Activated CD8-positive, alpha-beta T cell treated with anti-CD3 and anti-CD28 coated beads for 36 hours (primary cell): ENCODE measurements at places on chromosomes 1 and 21.
A peak's percentile ranks its signal among the peaks of the same experiment; 100 is the strongest.

DNA sequence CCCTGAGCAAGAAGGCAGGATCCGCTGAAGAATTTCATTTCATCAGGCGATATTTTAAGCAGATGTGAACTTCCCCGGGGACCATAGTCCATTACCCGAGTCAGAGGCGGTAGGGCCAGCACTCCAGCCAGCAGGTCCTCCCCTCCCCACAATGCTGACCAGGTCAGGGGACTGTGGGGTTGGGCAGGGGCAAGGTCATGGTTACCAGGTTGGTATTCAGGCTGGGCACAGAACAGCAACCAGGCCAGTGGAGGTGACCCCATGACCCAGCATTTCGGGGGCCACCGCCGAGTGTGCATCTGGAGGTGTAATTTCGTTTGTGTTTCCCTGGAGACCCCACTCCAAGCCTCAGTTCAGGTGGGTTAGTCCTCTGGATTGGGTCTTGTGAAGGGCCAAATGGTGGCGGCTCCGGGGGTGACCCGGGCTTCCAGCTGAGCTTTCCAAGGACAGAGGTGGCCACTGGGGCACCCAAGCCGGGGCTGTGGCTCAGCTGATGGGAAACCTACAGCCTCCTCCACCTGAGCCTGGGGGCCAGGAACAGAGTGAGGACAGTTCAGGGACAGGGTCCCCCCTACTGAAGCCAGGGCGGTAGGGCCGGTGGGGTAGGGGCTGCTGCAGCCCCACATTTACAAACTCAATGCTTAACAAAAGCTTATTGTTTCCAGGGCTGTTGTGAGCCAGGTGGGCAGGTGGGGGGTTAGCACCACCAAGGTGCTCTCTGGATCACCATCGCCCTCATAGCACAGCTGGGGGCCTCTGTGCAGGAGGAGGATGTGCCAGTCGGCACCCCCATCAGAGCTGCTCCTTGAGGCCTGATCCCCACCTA is 2.8 kb downstream of the PRDM16 start:
- H3K27ac ChIP-seq, result no peak overlapping the region
- peaks cover 31% of the 10 kb centered on the region for H3K27me3 ChIP-seq
- H3K4me1 ChIP-seq, result peaks cover 2% of the 10 kb centered on the region

DNA sequence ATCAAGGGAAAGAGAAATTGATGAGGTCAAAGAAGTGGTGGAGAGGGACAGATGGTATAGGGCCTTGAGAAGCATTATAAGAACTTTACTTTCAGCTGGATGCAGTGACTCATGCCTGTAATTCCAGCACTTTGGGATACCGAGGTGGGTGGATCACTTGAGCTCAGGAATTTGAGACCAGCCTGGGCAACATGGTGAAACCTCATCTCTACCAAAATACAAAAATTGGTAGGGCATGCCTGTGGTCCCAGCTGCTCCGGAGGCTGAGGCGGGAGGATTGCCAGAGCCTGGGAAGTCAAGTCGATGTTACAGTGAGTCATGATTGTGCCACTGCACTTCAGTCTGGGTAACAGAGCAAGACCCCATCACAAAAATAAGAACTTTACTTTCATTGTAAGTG is 5.7 kb downstream of the TMEM50A start:
- H3K27me3 ChIP-seq, result no peaks in the 10 kb centered on the region
- H3K27ac ChIP-seq, result no peak overlapping the region
- no peak for DNase-seq
- peaks cover 30% of the 10 kb centered on the region for H3K4me1 ChIP-seq

- peaks cover 4% of the 10 kb centered on the region for H3K4me1 ChIP-seq
- H3K4me3 ChIP-seq, result no peak overlapping the region
- H3K27ac ChIP-seq, result no peak overlapping the region
- H3K27me3 ChIP-seq, result peaks cover 6% of the 10 kb centered on the region
- DNase-seq, result peak; percentile 44
These were observed 38.3 kb downstream of the LRRN2 start for GRCh38 chr1:204647114-204647804.

DNA sequence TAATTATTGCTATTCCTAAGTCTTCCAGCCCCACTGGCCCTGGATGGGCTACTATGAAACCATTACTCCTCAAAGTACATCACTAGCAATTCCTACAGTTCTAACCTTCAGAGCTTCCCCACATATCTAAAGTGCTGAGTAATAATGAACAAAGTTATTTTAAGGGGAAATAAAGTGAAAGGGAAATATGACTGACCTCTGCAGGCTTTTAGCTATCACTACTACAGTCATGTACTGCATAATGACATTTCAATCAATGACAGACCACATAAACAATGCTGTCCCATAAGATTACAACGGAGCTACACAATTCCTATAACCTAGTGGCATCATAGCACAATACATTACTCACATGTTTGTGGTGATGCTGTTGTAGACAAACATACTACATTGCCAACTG is 32.5 kb upstream of the ASPM start:
- H3K4me3 ChIP-seq, result no peak overlapping the region
- H3K27ac ChIP-seq, result no peak overlapping the region
- DNase-seq, result no peak

GRCh38 chr1:17744666-17745478 is 10.3 kb upstream of the ACTL8 start:
- H3K36me3 ChIP-seq, result no peaks in the 10 kb centered on the region
- no peak overlapping the region for H3K4me3 ChIP-seq
- no peaks in the 10 kb centered on the region for H3K4me1 ChIP-seq
- peaks cover 9% of the 10 kb centered on the region for H3K27me3 ChIP-seq

GRCh38 chr1:53656747-53657530 is 82.0 kb downstream of the GLIS1 start:
- H3K4me1 ChIP-seq, result no peaks in the 10 kb centered on the region
- H3K27me3 ChIP-seq, result peaks cover 8% of the 10 kb centered on the region
- no peak overlapping the region for H3K4me3 ChIP-seq
- no peak overlapping the region for H3K27ac ChIP-seq
- H3K36me3 ChIP-seq, result no peaks in the 10 kb centered on the region
- DNase-seq, result no peak
